Osteoblast (primary cell): ENCODE measurements at places on chromosomes 2 and 18. TPM values are rescaled to one million over a fixed set of nuclear protein-coding genes. Genes with fewer than 3 reads are reported as not detected.

EFEMP1 gene
- total RNA-seq = 1,402 and 1,564 TPM in 2 replicates

LHCGR gene
- not detected in 2 replicates for total RNA-seq

TTN gene
- total RNA-seq = under 0.01 TPM in 2 replicates

SH3RF3 gene
- 14.7 and 14.8 TPM in 2 replicates for total RNA-seq

CD8A gene
- total RNA-seq = not detected in 2 replicates

RAB6C gene
- total RNA-seq = not detected in 2 replicates

DSG4 gene
- total RNA-seq = not detected in 2 replicates

RBBP8 gene
- 40.2 and 48.9 TPM in 2 replicates for total RNA-seq

SYT4 gene
- not detected in 2 replicates for total RNA-seq

STEAP3 gene
- 27.4 and 40.9 TPM in 2 replicates for total RNA-seq

KIDINS220 gene
- 125 and 134 TPM in 2 replicates for total RNA-seq

ZAP70 gene
- under 0.01 TPM in 2 replicates for total RNA-seq

LRATD1 gene
- total RNA-seq = 5.8 and 10.0 TPM in 2 replicates

TRAF3IP1 gene
- total RNA-seq = 7.6 and 8.5 TPM in 2 replicates

RBKS gene
- total RNA-seq = 1.1 and 2.1 TPM in 2 replicates

PID1 gene
- total RNA-seq = 9.8 and 11.8 TPM in 2 replicates

CD28 gene
- total RNA-seq = not detected in 2 replicates

NOSTRIN gene
- total RNA-seq = 0.59 and 1.4 TPM in 2 replicates

GNAL gene
- total RNA-seq = 0.59 and 0.72 TPM in 2 replicates

DTNB gene
- 9.8 and 13.3 TPM in 2 replicates for total RNA-seq

ASB18 gene
- under 0.01 TPM in 1 of 2 replicates, not detected in the other for total RNA-seq

TRAK2 gene
- total RNA-seq = 56.8 and 66.3 TPM in 2 replicates

ABCG8 gene
- total RNA-seq = not detected in 2 replicates

SPRED2 gene
- 15.3 and 17.4 TPM in 2 replicates for total RNA-seq

ST6GAL2 gene
- 0.36 TPM in 1 of 2 replicates, not detected in the other for total RNA-seq

REG3G gene
- not detected in 2 replicates for total RNA-seq

MERTK gene
- total RNA-seq = 0.59 and 0.72 TPM in 2 replicates

CDC42EP3 gene
- total RNA-seq = 121 and 136 TPM in 2 replicates

SCN9A gene
- total RNA-seq = 1.8 and 2.1 TPM in 2 replicates

HJURP gene
- 2.9 and 3.5 TPM in 2 replicates for total RNA-seq

ANKRD62 gene
- not detected in 2 replicates for total RNA-seq

CNGA3 gene
- 0.29 and 0.36 TPM in 2 replicates for total RNA-seq

ZNF804A gene
- total RNA-seq = under 0.01 TPM in 1 of 2 replicates, not detected in the other

TRABD2A gene
- total RNA-seq = 2.9 and 3.5 TPM in 2 replicates

KLHL30 gene
- total RNA-seq = under 0.01 TPM in 2 replicates

IL1RL2 gene
- total RNA-seq = 0.72 and 1.2 TPM in 2 replicates

IL36B gene
- not detected in 2 replicates for total RNA-seq

RPRM gene
- 0.29 and 0.36 TPM in 2 replicates for total RNA-seq

CACNB4 gene
- total RNA-seq = 2.4 and 4.3 TPM in 2 replicates

UNC80 gene
- not detected in 2 replicates for total RNA-seq

MAP3K2 gene
- total RNA-seq = 64.1 and 65.4 TPM in 2 replicates
